Pancreas (tissue), 10 donors: ENCODE measurements at places on chromosomes 2 and 18. TPM values are rescaled to one million over a fixed set of nuclear protein-coding genes. Genes with fewer than 3 reads are reported as not detected.

DNA sequence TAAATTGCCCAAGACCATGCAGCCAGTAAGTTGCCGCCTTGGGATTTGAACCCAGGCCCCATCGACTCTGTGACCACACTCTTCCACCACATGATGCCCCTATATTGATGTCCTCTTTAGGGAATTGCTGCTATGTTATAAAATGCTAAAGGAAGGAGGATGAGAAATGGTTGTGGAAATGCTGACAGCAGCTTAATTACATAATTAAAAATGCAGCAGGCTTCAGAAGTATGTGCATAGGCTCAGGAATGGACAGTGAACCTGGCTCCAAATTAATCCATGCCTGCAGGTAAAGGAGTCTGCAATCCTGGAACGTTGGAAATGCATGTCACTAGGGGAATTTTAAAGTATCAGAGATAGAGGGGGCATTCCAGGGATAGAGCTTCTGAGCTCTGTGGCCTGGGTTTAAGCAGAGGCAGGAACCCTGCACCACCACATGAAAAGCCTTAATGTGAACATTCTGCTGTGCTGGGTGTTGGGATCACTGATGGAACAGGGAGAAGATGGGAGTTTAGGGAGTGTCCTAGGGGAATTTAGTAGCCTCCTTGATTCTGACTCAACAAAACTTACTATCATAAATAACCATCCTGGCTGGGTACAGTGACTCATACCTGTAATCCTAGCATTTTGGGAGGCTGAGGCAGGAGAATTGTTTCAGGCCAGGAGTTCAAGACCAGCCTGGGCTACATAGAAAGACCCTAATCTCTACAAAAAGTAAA lies 76.1 kb upstream of the CCDC85A start:
- no peaks in the 10 kb centered on the region for H3K36me3 ChIP-seq
- DNase-seq, result no peak
- H3K4me1 ChIP-seq, result peaks cover 5% of the 10 kb centered on the region
- no peak overlapping the region for H3K27ac ChIP-seq
- no peak overlapping the region for H3K4me3 ChIP-seq
- H3K27me3 ChIP-seq, result no peaks in the 10 kb centered on the region

- no peaks in the 10 kb centered on the region for H3K36me3 ChIP-seq
- no peaks in the 10 kb centered on the region for H3K27me3 ChIP-seq
- no peak overlapping the region for H3K27ac ChIP-seq
- H3K4me1 ChIP-seq, result no peaks in the 10 kb centered on the region
- no peak overlapping the region for H3K4me3 ChIP-seq
Observed at GRCh38 chr18:9835825-9836224, 49.9 kb upstream of the TXNDC2 start.

DNA sequence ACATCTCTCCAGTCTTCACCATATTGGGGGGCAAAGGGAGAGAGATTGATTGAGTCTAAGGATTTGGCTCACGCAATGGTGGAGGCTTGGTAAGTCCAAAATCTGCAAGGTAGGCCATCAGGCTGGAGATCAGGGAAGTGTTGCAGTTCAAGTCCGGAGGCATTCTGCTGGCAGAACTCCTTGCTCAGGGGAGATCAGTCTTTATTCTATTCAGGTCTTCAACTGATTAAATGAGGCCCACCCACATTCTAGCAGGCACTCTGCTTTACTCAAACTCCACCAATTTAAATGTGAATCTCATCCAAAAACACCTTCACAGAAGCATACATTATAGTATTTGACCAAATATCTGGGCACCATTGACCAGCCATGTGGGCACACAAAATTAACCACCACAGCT lies 21.4 kb downstream of the SMYD1 start:
- no peak overlapping the region for H3K27ac ChIP-seq
- no peaks in the 10 kb centered on the region for H3K27me3 ChIP-seq
- H3K4me3 ChIP-seq, result no peak overlapping the region
- DNase-seq, result no peak
- H3K4me1 ChIP-seq, result no peaks in the 10 kb centered on the region

GRCh38 chr2:235498541-235498940 lies 4.7 kb downstream of the AGAP1 start:
- peak; percentile 88 for DNase-seq
- H3K27me3 ChIP-seq, result no peaks in the 10 kb centered on the region
- H3K36me3 ChIP-seq, result no peaks in the 10 kb centered on the region
- H3K4me3 ChIP-seq, result no peak overlapping the region
- H3K27ac ChIP-seq, result no peak overlapping the region

DNA sequence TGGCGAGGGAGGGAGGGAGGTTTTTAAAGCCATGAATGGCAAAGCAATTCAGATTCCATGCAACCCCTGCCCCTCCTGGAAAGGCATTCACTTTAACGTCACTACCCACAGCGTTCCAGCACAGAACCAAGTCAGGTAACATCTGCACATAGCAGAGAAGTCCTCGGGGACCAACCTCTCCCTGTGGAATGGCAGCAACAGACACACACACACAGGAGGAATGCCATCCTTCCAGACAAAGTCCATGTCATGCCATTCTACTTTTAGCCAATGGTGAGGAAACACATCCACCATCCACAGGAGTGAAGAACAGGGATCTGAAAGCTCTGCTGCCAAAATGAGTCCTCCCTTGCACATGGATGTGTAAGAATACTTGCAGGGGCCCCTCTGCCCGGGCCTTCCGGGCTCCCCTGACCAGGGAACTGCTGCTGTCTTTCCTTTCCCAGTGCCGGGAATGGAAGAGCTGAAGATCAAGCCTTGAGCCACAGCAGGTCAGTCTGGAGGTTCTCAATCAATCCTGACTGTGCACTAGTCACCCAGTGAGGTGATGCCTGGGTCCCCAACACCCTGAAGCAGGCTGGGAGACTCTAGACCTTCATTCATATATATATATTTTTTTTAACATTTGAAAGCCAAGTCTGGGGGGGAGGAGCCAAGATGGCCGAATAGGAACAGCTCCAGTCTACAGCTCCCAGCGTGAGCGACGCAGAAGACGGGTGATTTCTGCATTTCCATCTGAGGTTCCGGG lies 63.7 kb downstream of the UXS1 start:
- no peaks in the 10 kb centered on the region for H3K36me3 ChIP-seq
- H3K27ac ChIP-seq, result no peak overlapping the region
- H3K4me3 ChIP-seq, result no peak overlapping the region

Gene B4GALT6
- 3.8 TPM for polyA plus RNA-seq

Gene MAPK4
- polyA plus RNA-seq, result 0.46 TPM

DNA sequence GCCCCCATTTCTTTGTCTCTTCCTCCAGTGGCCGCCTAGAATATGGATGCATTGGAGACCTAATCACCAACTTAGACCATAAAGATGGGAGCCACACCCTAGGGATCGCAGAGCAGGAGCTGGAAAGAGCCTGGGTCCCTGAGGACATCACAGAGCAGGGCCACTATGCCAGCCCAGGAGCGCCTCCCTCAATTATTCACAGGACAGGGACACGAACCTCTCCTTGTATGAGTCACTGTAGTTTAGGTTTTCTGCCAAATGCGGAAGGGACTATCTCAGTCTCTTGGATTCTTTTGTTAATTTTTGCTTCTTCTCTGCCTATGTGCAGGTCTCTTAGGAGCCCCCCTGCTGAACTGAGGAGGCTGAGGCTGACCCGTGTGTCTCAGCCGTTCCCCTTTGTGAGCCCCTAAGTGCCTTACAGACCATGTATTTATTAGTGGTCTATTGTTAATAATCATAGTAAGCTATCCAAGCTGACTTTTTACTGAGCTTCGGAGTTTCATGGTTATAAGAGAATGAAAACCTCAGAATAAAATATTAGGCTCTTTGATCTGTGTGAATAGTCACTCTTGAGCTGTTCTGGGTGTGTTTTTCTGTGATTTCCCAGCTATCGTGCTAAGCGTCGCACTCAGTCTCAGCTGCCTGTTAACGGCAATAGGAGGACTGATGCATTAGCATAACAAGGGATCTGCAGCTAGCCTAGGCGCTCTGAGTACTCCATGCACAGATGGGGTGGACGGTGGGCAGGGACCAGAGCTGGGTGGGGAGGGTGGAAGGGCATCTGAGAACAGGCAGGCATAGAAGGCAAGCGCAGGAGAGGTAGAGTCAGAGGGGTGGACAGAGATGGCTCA lies 12.7 kb upstream of the PTPN4 start:
- no peak overlapping the region for H3K27ac ChIP-seq
- no peak overlapping the region for H3K4me3 ChIP-seq
- DNase-seq, result no peak
- H3K4me1 ChIP-seq, result no peaks in the 10 kb centered on the region

- no peak for DNase-seq
- H3K4me3 ChIP-seq, result no peak overlapping the region
- no peaks in the 10 kb centered on the region for H3K4me1 ChIP-seq
- H3K36me3 ChIP-seq, result no peaks in the 10 kb centered on the region
- no peaks in the 10 kb centered on the region for H3K27me3 ChIP-seq
- H3K27ac ChIP-seq, result no peak overlapping the region
Observed at GRCh38 chr2:138521821-138522220, 20.3 kb downstream of the SPOPL start.

DNA sequence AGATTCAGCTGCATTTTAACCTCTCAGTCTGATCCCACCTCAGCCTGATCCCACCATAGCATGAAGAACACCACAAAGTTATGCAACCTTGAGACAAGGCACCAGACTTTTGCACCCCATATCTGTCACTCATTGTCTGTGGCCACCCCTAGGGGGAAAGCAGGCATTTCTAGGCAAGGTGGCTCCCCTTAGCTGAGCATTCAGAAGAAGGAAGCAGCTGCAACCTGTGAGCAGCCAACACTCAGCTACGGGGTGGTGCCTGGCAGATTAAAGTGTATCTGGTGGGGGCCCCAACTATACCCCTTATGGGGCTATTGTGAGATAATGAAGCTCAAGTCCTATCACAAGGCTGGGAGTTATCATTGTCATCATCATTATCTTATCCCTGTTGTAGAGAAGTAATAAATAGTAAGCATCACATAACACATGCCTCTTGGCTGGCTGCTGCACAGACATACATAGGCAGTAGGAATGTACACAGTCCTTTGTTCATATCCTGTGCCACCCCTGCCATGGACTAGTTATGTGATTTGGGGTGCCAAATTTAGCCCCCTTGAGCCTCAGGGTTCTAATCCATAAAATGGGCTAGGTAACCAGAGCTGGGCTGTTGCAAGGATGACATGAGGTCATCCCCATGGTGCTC lies 20.6 kb upstream of the TMEM163 start:
- H3K4me3 ChIP-seq, result no peak overlapping the region
- no peaks in the 10 kb centered on the region for H3K27me3 ChIP-seq
- no peak for DNase-seq
- no peak overlapping the region for H3K27ac ChIP-seq
- H3K4me1 ChIP-seq, result no peaks in the 10 kb centered on the region

DNA sequence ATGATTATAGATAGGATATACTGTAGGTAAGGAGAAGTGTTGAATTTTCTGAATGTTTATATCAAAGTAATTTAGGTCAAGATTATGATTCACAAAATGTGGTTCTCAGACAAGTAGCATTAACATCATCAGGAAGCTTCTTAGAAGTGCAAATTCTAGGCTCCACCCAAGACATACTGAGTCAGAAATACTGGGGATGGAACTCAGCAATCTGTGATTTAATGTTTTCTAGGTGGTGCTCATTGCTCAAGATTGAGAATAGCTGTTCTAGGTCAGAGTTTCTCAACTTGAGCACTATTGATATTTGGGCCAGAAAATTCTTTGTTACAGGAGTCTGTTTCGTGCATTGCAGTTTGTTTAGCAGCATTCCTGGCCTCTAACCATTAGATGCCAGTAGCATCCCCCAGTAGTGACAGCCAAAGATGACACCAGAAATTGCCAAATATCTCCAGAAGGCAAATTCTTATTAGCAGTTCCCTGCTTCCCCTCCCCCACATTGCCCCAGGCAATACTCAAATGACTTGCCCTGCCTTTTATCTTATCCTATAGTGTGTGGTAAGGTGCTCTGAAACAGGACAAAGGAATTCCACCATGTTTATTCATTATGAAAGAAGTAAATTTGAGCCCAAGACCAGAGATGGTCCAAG lies 1001.2 kb downstream of the DPP10 start:
- no peaks in the 10 kb centered on the region for H3K27me3 ChIP-seq
- no peak overlapping the region for H3K27ac ChIP-seq
- no peaks in the 10 kb centered on the region for H3K4me1 ChIP-seq
- H3K36me3 ChIP-seq, result no peaks in the 10 kb centered on the region

DNA sequence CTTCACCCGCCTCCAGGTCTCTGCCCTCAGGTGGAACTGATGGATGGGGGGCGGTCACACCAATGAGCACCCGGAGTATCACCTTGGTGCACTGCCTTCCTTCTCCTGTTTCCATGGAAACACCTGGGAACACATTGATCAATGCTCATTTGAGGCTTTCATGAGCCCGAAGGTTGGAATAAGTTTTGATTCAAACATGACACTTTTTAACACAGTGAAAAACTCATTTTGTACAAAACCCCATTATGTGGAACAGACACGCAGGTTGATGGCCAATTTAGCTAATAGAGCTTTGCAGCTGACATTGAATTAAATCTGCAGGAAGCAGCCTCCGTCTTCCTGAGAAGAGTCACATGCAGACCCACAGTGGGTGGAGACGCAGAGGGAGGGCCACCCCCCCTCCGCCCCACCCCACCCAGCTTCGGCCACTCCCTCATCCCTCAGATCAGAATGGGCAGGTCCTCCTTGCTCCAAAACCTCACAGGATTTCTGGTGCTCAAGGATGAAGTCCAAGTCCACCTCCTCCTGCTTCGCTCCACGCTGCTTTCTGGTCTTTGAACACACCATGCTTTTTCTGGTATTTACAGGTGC lies 96.0 kb upstream of the MYCN start:
- no peak overlapping the region for H3K4me3 ChIP-seq
- no peak for DNase-seq
- no peak overlapping the region for H3K27ac ChIP-seq
- no peaks in the 10 kb centered on the region for H3K27me3 ChIP-seq
- no peaks in the 10 kb centered on the region for H3K36me3 ChIP-seq
- no peaks in the 10 kb centered on the region for H3K4me1 ChIP-seq

DNA sequence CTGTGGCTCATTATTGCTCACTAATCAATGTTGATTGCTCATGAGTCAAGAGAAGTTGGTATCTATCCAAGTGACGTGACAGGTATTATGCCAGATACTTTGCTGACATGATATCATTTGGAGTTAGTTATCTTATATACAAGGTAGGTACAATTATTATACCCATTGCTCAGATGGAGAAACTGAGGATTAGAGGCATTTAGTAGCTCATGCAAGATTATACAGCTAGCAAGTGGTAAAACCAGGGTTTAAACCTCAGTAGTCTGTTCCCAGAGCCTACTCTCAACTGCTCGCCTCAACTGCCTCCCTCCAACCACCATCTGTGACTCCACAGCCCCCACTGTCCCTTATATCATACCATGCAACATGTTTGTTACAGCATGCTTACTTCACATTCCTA lies 6.1 kb downstream of the FIGLA start:
- no peak overlapping the region for H3K27ac ChIP-seq
- no peaks in the 10 kb centered on the region for H3K36me3 ChIP-seq
- H3K4me3 ChIP-seq, result no peak overlapping the region
- no peaks in the 10 kb centered on the region for H3K27me3 ChIP-seq
- no peaks in the 10 kb centered on the region for H3K4me1 ChIP-seq

GRCh38 chr18:44897411-44897810 lies 216.7 kb downstream of the SETBP1 start:
- DNase-seq, result no peak
- peaks cover 37% of the 10 kb centered on the region for H3K4me1 ChIP-seq
- H3K27me3 ChIP-seq, result no peaks in the 10 kb centered on the region
- H3K27ac ChIP-seq, result peak overlapping the region; percentile 69
- no peaks in the 10 kb centered on the region for H3K36me3 ChIP-seq
- peak overlapping the region; percentile 27 for H3K4me3 ChIP-seq

Gene TBC1D8
- polyA plus RNA-seq, result 46.2 TPM

GRCh38 chr2:100894105-100894795 lies 74.3 kb downstream of the NPAS2 start:
- no peaks in the 10 kb centered on the region for H3K27me3 ChIP-seq
- H3K27ac ChIP-seq, result no peak overlapping the region
- H3K4me1 ChIP-seq, result peaks cover 4% of the 10 kb centered on the region
- H3K36me3 ChIP-seq, result no peaks in the 10 kb centered on the region
- no peak overlapping the region for H3K4me3 ChIP-seq

Gene FAP
- 38.1 TPM for polyA plus RNA-seq
